ENCODE measurements at places on chromosomes 2 and 18. TPM values are rescaled to one million over a fixed set of nuclear protein-coding genes. Genes with fewer than 3 reads are reported as not detected.

GRCh38 chr18:27413495-27414401 lies 228.6 kb upstream of the CHST9 start:
- DNase-seq, result no peak

GRCh38 chr2:161384864-161385263 lies 31.2 kb upstream of the TBR1 start:
- no peak for DNase-seq

DNA sequence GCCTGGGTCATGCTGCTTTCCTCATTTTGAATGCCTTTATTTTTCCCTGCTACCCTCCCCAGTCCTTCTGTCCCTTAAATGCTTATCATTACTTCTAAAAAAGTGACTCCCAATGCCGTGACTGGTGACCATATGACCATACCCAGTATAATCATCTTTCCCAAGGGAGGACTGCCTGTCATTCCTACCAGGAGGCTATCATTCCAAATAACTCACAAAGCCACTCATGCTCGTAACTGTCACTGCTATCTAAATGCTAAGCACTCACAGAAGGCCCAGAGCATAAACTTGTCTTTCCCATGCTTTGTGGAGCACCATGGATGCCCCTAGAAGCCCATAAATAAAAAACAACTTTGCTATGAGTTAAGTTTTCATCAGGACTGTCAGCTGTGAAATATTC lies 38.7 kb upstream of the CREB1 start:
- no peak for DNase-seq

The NEU2 gene
- not detected for total RNA-seq

DNA sequence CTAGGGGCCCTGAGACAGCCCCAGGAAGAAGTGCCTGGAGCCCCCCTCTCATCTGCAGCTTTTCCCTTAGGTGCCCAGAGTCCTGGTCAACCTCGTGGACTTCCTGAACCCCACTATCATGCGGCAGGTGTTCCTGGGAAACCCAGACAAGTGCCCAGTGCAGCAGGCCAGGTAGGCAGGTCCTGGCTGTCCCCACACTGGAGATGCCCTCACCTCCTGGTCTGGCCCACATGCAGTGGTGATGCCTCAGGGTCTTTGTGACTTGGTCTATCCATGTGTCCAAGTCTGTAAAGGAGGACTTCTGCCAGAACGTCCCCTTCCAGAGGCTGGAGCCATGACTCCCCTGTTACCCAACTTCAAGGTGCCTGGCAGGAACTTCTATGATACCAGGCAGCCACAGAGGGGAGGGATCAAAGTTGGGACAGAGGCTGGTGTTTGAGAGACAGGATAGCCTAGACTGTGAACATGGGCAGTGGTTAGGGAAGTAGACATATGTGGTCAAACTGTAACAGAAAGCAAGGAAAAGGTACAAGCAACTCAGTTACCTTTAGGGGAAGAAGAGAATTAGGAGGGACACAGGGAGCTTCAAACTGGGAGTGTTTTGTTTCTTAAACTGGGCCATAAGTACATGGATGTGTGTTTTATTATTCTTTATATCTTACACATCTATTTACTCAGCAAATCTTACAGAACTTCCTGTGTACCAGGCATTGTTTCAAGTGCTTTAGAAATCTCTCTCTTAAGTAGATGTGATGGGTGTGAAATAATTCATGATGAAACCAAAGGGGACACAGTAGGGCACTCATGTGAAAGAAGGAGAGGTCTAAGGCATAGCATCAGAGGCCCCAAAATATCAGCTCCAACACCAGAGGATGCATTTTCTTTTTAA lies 107.1 kb downstream of the PLB1 start:
- DNase-seq, result no peak

The RIF1 gene
- total RNA-seq, result 55.0 TPM

GRCh38 chr2:226376516-226377180 lies 423.0 kb downstream of the IRS1 start:
- DNase-seq, result no peak

GRCh38 chr2:86241611-86242010 lies 42.4 kb downstream of the MRPL35 start:
- no peak for DNase-seq

DNA sequence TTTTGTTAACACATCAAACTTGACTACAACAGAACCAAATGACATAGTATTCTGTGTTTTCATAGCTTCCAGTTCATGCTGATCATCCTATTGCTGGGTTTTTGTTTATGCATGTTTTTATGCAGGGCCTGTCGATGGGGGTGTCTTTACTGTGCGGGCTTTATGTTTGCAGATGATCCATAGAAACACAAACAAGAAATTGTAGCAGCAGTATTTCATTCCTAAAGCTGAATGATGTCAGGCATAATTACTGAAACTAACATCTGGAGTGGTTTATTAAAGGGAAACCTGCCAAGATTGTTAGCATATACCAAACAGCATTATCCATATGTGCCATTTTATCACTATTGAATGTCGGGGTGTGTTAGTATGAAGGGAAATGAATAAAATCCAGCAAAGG lies 129.7 kb downstream of the PTPRM start:
- no peak for DNase-seq

The GAD1 gene
- total RNA-seq, result 0.31 TPM

DNA sequence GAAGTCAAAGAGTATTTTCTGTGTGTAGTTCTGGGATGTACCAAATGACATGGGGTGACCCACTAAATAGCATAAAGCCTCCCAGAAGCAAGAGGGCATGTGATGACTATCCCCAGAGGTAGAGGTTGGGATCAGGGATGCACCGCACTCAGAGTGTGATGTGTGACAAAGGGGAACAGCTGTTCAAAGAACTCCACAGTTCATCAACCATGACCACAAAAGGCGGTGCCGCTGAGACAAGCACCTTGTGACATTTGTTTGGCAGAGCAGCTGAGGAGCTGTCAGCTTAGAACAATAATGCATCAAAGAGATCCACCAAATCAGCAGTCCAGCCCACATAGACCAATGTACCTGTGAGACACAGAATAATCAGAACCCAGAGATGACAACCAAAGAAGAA lies 81.3 kb downstream of the VWC2L start:
- no peak for DNase-seq

The ECEL1 gene
- 9.5 TPM for total RNA-seq

The GPR155 gene
- 4.6 TPM for total RNA-seq

DNA sequence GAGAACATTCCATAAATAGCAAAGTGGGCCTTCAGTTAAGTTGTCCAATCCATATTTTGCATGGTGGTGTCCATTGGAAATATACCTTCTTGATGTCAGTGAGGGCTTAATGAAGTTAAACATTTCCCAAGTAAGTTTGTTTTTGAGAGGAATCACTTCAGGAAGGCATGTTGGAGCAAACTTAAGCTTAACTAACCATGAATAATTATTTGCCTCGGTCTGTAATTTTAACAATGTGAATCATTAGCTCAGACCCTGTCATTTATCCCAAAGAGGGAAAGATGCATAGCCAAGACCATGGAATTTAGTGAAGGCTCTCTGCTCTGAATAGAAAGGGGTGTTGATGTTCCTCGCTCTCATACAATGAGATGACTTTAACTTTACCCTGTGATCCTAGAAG lies 47.4 kb downstream of the SPATS2L start:
- DNase-seq, result no peak

The DUSP19 gene
- total RNA-seq, result 3.5 TPM

DNA sequence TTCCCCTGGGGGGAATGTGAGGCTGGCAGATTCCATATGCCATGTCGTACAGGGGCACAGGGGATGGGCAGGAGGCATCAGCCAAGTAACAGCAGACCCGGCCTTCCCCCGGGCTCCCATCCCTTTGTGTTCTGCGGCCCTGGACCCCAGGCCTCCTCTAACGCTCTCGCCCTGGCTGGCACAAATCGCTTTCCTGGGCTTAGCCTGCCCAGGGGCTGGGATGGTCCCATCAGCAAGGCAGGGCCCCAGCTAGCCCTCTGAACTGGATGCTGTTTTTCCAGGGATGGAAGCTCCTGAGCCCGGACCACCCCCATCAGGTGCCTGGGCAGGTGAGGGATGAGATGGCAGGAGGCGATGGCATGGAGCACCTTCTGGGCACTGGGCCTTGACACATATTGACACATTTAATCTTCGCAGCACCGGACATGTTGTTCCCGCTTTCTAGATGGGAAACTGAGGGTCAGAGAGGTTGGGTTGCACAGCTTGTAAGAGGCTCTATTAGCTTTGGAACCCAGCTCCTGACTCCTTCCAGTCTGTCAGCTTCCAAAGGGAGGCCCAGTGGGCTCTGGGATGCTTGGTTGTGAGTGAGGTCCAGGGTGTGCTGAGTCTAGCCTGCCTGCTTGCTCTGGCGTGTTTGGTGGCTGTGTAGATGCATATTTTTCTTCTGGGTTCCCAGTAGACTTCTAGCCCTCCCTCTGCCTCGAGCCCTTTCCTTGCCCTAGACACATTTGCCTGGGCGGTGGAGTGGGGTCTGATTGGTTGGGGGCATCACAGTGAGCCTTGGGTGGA lies 40.3 kb downstream of the GLI2 start:
- no peak for DNase-seq

- no peak for DNase-seq
Measured at GRCh38 chr2:172168917-172169346, 66.2 kb upstream of the DLX2 start.

GRCh38 chr2:205934443-205934842 lies 151.5 kb downstream of the INO80D start:
- DNase-seq, result no peak

DNA sequence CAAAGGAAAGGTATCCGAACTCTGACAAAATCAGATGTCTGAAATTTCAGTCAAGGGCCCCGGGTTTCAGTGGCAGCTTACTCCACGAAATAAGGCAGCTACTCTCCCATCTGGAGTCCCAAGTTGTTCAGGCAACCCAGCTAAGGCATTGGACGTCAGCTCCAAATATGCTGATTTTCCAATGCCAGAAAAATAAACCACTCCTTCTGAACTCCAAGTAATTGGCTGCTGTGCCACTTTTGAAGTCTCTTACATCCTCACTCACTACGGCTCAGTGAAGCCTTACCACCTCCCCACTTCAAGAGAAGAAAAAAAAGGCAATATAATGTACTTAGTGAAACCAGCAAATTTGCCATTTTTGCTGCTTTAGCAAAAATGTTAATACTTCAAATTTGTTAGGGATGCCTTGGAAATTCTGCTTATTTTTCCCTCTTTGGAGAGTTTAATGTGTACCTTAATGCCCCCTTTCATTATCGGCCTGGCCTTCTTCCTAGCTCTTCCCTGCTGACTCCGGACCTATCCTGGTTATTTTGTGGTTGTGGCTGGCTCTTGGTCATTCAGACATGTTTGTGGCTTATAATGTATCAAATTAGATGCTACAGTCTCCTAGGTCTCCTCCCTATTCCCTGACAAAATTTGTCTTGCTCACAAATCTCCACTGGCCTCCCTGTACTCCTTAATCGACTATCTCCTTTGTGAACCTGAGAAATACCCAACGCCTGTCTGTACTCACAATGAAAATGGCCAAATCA lies 589.2 kb upstream of the ZEB2 start:
- DNase-seq, result no peak

GRCh38 chr2:211503856-211504255 lies 947.5 kb downstream of the CPS1 start:
- no peak for DNase-seq

GRCh38 chr2:152099367-152100050 lies 665 bp upstream of the CACNB4 start:
- DNase-seq, result no peak

- no peak for DNase-seq
Measured at GRCh38 chr2:196421880-196422279, 217.6 kb upstream of the CCDC150 start.

DNA sequence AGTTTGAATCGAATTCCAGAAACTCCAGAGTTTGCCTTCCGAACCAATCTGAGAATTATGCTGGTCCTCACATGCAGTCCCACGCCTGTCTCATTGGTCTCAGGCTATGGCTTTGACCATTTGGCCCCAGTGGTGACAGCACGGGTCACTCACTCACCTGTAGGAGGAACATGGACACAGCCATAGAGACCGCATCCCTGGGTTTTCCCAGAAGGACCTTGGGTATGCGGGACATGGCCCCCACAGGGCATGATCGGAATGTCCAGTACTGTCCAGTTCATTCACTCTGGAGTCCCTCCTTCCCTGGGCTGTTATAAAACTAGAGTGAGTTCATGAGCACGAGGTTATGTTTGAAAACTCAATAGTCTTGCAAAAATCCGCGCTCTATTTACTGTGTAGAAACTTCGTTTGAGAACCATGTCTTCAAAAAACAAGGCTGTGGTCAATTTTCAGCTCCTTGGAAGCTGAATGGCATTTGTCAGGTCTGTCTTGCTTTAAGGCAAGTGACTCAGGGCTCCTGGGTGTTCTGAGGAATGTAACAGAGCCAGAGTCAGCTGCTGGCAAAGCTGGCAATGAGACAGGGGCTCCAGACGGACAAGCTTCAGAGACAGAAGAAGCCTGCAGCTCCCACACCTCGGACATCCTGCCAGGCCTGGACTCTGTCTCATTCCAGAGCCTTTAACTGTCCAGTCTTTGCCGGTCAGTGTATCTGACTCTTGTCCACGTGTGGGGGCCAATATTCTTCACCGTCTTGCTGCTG lies 86.7 kb upstream of the TMEM18 start:
- DNase-seq, result no peak

The SERPINB3 gene
- not detected for total RNA-seq

DNA sequence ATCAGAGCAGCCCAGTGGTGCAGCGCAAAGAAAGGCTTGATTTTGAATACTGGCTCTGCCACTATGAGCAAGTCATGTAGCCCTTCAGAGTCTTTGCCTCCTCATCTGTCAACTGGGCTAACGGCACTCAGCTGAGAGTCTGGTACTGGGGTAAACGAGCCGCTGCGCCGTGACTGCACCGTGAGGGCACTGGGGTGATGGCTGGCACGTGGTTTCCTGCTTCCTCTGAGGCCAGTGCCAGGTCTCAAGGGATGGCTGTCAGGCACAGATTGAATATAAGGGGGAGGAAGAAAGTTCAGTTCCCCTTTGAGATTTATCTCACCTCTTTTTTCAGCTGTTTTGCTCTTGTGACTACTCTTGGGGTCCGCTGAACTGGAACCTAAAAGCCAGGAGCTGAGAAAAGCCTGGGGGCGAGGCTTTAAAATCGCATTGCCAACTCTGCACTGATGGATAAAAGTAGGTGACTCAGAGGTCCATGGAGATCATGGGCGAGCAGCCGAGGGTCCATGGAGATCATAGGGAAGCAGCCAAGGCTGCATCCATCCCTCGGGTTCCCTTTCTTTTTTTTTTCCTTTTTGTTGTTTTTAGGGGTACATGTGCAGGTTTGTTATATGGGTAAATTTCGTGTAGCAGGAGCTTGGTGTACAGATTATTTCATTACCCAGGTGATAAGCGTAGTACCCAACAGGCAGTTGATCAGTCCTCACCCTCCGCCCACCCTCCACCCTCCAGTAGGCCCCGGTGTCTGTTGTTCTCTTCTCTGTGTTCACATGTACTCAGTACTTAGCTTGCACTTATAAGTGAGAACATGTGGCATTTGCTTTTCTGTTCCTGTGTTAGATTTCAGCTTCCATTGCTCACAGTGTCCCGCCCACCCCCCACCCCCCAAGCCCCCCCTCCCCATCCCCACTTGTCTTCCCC lies 114.3 kb downstream of the SPP2 start:
- DNase-seq, result no peak
